ENCODE measurements at places on chromosomes 2 and 18.

DNA sequence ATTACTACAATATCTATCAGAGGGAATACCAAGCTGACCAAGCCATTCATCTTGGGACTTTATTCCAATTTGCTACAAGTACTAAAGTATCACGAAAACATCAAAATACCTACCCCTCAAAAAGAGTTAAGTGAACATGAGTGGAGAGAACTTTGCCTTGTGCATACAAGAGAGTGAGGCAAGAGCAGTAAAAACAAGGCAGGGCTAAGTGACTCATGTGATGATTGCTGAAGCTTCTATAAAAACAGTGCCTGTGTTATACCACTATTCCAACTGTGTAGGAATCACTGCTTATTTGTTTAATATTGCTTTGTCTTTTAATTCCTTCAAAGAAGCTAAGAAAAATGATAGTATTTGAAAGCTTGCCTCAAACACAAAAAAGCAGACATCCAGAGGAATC lies 61.2 kb downstream of the FARSB start:
- no peak for DNase-seq

GRCh38 chr2:29108225-29108624 lies 7.0 kb upstream of the CLIP4 start:
- peak; percentile 55 for DNase-seq

DNA sequence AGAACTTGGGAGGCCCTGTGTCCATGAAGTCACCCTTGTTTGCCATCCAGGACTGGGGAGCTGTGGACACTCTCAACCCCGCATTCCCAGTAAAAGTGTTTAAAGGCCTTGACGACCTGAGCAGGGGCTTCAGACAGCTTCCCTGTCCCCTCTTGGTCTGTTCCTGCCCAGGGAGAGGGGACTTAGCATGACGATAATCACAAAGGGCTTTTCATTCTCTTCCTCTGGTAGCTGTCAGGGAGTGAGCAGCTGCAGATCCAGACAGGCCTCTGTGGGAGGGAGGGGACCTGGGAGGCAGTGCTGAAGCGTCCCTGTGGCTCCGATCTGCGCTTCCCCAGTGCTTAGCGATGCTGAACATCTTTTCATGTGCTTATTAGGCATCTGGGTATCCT lies 77.8 kb upstream of the HS6ST1 start:
- no peak for DNase-seq

- DNase-seq, result peak; percentile 66
Observed at GRCh38 chr2:86372641-86373502, 35.4 kb upstream of the REEP1 start.

Measured in HT-29 (cell line).